WTC11 (cell line): ENCODE measurements at places on chromosomes 3 and 15.
A peak's percentile ranks its signal among the peaks of the same experiment; 100 is the strongest.

DNA sequence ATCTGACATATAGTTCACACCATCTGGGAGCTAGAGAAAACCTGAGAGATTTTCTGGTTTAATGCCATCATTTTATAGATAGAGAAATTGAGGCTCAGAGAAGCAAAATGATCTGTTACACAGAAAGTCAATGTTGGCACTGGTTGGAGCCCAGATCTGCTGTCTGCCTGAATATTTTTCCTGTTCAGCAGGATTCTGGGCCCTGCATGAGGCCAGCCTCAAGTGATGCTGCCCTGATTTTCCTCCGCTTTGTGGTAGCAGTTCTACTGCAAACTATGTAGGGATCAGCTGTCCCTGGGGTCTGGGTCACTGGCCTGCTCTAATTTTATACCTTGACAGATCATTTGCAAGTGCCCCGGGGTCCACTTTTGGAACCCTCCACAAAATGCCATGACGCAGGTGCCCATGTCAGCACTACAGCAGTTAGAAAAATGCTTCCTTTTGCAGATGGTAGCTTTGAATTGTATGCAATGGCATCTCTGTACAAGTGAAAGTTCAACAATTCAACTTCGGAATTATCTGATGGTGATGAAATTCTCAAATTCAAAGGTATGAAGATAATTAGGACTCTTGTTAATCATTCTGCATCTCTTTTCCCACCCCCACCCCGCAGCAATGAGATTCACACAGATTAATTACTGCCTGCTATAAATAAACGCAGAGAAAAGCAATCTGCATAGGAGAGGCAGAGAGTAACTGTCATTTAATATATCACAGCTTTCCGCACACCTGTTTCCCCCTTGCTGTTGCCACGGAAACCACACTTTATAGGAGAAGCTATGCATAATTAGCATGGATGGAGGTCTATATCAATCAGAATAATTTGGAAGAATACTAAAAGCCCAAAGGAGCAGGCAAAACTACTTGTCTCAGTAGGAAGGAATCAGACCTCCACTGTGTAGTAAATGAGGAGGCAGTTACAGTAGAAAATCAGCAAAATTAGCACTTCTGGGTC is 222.6 kb downstream of the PDCD6IP start:
- DNase-seq = no peak

DNA sequence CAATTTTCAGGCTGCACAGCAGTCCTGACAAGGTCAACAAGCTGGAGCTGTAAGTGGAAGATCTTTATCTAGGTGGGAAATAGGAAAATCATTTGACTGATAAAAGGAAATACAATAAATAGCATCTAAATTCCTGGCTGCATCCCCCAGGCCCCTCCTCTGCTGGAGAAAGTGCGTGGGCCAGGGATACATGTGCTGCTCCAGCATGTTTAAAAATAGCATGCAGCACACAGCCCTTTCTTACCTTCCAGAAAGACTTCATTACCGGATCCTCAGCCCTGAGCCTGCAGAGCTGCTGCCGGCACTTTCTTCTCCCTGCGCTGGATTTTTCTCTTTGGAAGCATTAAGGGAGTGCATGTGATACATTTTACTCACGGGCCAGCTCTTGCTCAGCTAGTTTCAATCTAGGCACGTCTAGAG is 77.3 kb downstream of the HMG20A start:
- DNase-seq = no peak

DNA sequence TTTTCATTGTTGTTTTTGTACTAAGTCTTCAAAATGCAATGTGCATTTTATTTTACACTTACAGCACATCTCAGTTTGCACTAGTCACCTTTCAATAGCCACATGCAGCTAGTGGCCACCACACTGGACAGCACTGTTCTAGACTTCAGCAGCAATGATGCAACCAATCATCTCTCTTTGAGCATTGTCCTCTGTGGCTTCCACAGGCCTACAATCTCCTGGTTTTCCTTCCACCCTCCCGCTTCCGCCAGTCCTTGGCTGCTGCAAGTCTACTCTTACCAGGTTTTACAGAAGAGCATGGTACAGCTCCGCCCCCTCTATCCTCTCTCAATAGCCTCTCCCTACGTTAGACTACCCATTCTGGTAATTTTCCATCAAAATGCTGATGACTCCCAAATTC is 25.1 kb upstream of the FSIP1 start:
- peak; percentile 39 for DNase-seq

- no peak for DNase-seq
Observed at GRCh38 chr3:19105826-19106225, 42.5 kb upstream of the KCNH8 start.

DNA sequence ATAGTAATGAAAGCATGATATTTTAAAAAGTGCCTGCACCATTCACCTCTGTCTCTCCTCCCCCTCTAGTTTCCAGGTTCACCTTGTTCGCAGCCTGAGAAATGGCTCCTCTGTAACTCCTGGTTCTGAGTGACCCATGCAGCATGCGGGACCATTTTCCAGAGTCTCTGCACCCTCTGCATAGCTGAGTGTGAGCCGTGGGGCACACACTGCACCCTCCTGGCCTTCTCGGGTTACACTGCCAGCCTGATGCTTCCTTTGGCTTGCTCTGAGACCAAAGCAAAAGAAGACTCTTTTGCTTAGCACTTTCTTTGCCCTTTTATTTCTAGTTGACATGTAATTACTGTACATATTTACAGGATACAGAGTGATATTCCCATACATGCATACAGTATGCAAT is 287.3 kb downstream of the GABRG3 start:
- DNase-seq = no peak

- no peak for DNase-seq
Observed at GRCh38 chr3:142960322-142960850, 3.1 kb downstream of the PAQR9 start.

DNA sequence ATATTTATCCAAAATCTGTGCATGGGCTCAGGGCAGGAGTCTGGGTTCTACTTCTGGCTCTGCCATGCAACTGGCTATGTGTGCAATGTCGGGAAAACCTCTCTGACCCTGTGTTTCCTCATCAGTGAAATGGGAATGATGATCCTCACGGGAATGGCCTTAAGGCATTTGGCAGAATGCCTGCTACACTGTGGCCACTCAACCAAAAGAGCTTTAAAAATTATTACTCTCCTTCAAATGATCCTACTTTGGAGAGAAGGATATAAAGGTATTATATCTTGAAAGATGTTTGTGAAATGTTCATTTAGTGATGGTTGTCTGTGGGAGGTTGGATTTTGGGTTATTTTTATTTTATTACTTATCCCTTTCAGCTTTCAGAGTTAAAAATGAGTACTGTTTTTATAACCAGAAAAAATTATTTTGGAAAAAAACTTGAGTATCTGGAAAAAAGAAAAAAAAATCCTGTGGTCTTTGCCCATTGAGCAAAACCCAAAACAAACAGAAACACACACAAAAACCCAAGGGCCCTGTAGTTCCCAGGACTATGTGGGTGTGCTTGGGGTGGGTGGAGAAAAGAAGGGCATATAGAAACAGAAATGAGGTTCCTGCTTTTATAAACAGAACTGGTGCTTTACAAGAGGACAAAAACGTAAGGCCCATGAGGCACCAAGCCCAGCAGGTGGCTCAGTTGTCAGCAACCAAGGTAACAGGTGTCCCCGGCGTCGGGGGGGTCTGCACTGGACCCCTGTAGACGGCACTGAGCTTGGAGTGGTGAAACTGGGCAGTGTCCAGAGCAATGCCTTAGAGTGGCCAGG is 22.0 kb downstream of the RGMA start:
- no peak for DNase-seq
